Activated T-helper 1 cell treated with anti-CD3 and anti-CD28 coated beads, Interleukin-12 subunit alpha, Interleukin-12 subunit beta, Interleukin-2, Interleukin-4 antibody, amounts not matched to agents 30 ng/mL and 10 ng/mL and 1 ng/mL, durations not matched to agents 14 hours and 24 hours and 36 hours (primary cell): ENCODE measurements at places on chromosomes 2 and 18. TPM values are rescaled to one million over a fixed set of nuclear protein-coding genes. Genes with fewer than 3 reads are reported as not detected.

The RAB6C gene
- 0.07 TPM in 1 of 2 replicates, not detected in the other for total RNA-seq

The C2orf66 gene
- 0.18 and 0.42 TPM in 2 replicates for total RNA-seq

The CYS1 gene
- total RNA-seq = 0.56 and 0.70 TPM in 2 replicates

GRCh38 chr2:31239593-31240177 is 5.7 kb downstream of the EHD3 start:
- no peak for DNase-seq

- no peak for DNase-seq
These were observed 35.1 kb upstream of the MPP4 start for GRCh38 chr2:201733544-201733943.
